ENCODE measurements at places on chromosomes 11 and 22. TPM values are rescaled to one million over a fixed set of nuclear protein-coding genes. Genes with fewer than 3 reads are reported as not detected.

Gene GPR83
- total RNA-seq: 0.62 TPM

Gene LDHAL6A
- not detected for total RNA-seq

DNA sequence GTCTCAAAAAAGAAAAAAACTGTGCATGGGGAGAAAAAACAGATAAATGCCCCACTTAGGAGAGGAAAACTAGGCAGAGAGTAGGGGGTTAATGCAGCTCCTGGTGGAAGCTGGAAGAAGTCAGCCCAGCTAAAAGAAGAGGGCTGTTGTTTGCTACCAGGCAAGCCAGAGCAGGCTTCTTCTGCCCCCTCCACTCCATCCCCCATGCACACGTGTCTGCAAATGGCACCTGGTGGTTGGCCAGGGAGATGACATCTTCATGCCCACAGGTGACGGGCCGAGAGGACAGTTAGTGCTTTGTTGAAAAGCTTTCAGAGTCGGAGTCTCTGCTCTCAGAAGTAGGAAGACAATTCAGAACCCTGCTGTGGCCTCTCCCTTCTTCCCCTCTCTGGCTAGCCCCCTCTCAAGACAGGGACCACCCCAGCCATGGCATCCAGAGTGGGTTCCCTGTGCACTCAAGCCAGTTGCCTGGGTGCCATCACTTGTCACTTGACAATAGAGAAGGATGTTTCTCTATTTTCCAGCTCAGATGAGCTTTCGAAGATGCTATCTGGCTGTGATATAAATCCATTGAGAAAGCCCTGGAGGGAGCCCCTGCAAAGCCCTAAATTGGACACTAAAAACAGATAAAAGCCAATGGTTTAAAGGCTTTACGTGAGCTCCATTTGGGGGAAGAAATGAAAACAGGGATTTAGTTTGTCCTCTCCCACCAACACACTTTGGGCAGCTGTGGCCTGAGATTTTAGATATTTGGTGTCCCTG, 142.0 kb downstream of the TRIM29 start:
- no peak for DNase-seq

DNA sequence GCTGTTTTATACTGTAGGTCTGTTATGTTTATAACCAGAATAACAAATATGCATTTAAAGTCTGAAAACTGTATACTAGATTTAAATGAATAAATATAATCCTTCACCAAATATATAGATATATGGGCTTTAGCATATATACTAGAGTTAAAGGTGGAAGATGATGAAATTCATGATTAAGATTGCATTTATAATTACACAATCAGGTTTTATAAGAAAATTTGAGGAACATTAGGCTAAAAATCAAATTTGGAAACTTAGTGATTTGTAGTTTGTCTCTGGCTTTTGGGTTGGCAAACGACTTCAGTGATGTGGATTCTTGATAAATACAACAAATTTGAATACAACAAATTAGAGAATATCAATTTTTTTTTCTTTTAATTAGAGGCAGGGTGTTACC, 10.0 kb downstream of the BCL2L13 start:
- DNase-seq: no peak

DNA sequence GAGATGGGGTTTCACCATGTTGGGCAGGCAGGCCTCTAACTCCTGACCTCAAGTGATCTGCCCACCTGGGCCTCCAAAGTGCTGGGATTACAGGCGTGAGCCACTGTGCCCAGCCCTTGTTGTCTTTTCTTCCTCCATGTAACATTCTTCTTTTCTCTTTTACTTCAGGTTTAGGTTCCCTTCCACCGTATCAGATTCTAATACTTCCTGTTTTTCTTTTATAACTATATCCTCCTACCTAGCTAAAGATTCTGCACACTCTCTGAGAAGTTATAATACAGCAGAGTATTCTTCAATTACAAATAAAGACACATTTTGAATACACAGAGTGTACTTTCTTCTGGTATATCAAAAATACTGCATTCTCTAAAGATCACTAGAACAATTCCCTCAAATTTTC, 33.2 kb upstream of the GAB2 start:
- DNase-seq: no peak

DNA sequence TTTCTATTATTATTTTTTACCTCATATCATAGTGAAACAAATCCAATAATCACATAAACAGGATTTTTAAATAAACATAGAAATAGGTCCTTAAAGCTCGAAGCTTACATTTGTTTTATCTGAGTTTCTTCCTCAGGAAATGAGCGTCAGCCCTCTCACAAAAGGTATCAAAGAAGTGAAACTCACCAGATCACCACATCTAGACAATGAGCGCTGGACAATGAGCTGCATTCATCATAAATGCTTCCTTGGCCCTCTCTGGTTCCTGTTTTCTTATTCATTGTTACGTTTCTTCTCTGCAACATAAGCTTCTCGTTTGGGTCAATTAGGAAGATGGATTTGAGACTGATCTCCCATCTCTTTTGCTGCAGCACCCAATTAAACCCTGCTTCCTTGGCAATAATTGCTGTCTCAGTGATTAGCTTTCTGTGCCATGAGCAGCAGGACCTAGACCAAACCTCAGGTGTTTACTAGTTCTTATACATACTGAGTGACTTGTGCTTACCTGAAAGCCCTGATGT, 649.9 kb upstream of the LUZP2 start:
- no peak for DNase-seq

Gene RPLP2
- 1,209 TPM for total RNA-seq

DNA sequence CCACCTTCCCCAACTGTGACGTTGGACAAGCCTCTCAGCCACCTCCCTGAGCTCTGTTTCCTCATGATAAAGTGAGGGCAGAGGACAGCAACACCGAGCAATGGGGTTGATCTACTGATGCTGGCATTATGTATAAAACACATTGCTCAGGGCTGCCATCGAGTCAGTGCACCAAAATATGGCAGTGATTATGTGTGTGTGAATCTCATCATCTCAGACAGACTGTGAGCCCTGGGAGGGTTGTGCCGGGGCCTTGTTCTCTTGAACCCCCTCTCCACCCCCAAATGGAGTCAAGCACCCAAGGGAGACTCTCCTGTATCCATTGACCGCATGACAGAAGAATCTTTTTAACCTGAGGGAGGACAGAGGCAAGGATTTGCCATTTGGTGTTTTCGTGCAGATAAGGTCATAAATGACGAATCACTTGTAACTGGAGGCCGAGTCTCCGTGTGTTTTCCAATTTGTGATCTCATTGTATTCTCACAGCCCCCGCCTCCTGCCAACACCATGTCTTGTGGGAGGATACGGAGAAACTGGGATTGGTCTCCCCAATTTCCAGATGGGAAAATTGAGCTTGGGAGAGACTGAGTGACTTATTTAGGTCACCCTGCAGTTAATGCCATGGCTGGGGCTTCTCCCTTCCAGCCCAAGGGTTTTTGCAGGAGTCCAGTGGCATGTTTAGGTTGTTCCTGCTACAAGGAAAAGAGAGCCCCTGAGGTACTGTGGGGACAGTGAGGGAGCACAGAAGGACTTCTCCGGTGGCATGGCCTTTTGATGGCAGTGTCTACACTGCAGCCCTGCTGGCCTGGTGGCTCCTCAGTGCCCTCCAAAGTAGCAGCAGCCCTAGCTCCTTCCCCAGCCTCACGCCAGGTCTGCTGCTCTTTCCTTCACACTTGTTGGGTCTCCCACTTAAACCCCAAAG, 52.4 kb downstream of the CHRDL2 start:
- DNase-seq: peak; percentile 45

- no peak for DNase-seq
Measured at GRCh38 chr11:121829159-121829643, 286.8 kb downstream of the BLID start.

DNA sequence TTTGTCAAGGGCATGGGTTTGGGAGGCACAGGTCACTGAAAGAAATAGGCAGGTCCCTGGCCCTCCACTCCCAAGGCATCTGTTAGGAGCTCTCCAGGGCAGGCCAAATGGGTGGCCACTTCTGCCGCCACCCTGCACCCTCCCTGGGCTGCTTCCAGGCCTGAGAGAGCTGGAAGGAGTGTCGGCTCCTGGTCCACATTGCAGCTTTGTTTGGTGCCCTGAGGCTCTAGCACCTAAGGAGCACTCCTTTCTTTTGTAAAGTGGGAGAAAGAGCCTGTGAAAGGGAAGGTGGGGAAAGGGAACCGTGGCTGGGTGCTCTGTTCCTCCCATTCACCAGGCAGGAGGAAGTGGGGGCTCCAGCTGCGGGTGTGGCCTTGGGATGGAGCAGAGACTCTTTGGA, 12.3 kb upstream of the FGF4 start:
- DNase-seq: no peak

DNA sequence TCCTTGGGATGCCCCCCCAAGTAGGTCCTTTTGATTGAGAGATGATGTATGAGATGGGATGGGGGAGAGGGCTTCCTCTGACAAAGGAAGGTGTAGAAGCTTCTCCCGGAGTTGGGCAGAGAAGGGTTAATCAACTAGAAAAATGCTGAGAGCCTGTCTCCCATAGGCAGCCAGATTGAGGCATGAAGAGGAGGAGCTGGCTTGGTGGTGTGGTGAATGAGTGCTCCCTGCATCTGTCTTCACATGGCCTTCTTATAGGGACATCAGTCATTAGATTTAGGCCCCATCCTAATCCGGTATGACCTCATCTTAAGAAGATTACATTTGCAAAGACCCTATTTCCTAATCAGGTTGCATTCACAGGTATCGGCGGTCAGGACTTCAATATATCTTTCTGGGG, 61.1 kb downstream of the NFAM1 start:
- no peak for DNase-seq

- DNase-seq: no peak
Measured at GRCh38 chr11:21285104-21285503, 615.7 kb downstream of the NELL1 start.

GRCh38 chr11:101034076-101034475, 95.5 kb downstream of the PGR start:
- DNase-seq: peak; percentile 76

DNA sequence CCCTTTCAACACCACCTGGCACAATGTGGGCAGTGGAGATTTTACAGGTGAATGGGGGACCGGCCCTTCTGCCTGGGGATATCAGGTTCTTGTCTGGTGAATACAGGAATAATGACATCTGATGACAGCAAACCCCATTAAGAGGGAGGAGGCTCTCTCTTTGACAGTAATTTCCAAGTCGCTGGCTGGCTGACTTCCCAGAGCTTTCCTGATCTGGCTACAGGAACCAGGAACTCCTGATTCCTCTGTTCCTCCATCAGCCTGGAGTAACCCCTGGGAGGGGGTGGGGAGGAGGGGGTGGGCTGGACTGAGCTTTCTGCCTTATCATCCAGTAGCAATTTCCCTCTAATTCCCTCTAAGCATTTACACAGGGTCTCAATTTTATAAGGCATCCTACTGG, 3.7 kb upstream of the MIEF1 start:
- DNase-seq: no peak

GRCh38 chr11:75924966-75925784, 110.2 kb downstream of the UVRAG start:
- DNase-seq: no peak

GRCh38 chr11:11979488-11980117, 28.8 kb downstream of the DKK3 start:
- DNase-seq: no peak

- DNase-seq: peak; percentile 52
Measured at GRCh38 chr22:45885941-45886395, 91.0 kb downstream of the WNT7B start.

Gene NARS2
- total RNA-seq: 15.0 TPM

Gene SCGB1A1
- total RNA-seq: 3.5 TPM

DNA sequence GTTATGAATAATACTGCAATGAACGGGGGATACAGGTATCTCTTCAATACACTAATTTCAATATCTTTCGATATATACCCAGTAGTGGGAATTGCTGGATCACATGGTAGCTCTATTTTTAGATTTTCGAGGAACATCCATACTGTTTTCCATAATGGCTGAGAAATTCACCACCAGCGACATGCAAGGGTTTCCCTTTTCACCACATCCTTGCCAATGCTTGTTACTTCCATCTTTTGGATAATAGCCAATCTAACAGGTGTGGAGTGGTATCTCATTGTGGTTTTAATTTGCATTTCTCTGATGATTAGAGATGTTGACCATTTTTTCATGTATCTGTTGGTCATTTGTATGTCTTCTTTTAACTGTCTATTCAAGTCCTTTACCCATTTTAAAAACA, 5.9 kb downstream of the IL10RA start:
- DNase-seq: no peak

- no peak for DNase-seq
Measured at GRCh38 chr22:36285545-36285944, 32.6 kb downstream of the APOL1 start.

Gene CHCHD10
- 32.5 TPM for total RNA-seq

GRCh38 chr11:78715639-78716311, 141.1 kb upstream of the NARS2 start:
- peak; percentile 60 for DNase-seq

Measured in sciatic nerve (tissue), 2 donors.